ENCODE measurements at places on chromosomes 6 and 20.

DNA sequence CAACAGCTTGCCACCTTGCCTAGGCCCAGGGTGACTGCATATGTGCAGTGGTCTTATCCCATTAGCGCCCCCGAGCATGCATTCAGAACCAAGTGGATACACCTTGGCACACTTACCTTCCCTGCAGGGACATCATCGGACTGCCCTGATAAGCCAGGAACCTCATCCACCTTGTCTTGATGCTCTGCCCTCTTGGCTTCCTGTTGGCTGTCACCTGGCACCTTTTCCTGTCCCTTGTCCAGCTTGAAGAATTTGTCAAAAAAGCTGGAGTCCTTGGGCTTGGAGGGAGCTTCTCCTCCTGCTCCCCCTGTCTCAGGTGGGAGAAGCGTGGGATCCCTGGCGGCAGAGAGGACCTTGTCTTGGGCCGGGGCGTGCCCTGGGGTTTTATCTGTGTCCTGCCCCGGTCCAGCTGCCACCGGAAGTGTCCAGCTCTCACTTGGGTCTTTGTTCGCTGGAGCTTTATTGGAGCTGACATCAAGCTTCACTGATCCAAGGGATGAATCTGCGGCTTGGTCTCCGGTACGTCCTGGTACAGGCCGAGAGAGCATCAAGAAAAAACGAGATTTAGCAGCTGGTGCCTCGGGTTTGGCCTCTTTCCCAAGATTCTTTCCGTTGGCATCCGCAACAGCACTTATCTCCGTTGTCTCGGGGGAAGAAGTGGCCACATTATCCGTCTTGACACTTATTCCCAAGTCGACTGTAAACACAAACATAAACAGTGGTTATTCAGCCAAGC lies 42.0 kb downstream of the BCAS1 start:
- DNase-seq = no peak

- DNase-seq = no peak
These were observed 48.1 kb downstream of the ZBTB9 start for GRCh38 chr6:33502486-33502885.

- DNase-seq = peak; percentile 79
These were observed 56.2 kb upstream of the NHSL1 start for GRCh38 chr6:138555421-138555988.

GRCh38 chr20:19713822-19714578 lies 44.1 kb upstream of the RIN2 start:
- no peak for DNase-seq

DNA sequence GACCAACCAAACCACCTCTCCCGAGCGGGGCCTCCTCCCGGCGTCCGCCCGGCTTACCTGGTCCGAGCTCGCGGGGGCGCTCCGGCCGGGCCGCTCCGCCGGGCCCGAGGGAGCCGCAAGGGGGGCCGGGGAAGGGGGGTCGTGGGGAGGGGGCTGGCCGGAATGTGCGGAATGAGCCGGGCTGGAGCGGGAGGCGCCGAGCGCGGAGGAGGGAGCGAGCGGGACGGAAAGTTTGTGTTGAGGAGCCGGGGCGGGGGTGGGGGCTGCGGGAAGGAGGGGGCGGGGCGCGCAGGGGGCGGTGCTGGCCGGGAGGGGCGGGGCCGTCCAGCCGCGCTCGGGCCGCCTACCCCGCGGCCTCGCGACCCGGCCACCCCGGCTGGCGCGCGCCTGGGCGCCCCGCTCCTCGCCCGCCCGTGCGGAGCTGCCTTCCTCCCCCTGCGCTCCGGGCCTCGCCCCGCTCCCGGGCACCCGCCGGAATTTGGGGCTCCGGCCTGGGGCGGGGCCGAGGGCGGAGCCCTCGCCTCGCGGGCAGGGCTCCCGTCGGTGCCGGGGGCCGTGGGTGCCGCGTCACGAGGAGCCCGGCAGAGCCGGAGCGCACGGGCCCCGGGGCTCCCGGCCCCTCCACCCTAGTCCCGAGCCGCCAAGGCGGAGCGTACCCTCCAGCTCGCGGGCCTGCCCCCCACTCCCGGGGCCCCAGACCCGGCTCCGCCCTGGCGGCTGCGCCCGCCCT lies at the start of gene TEAD3:
Gene TEAD3 (minus strand): TSS at position 239 of the 730 bp plus-strand sequence.
- no peak for DNase-seq

- peak; percentile 48 for DNase-seq
These were observed 95.2 kb downstream of the PDE7B start for GRCh38 chr6:135946674-135947073.

- no peak for DNase-seq
These were observed 39.8 kb downstream of the UQCC2 start for GRCh38 chr6:33671744-33672072.

GRCh38 chr6:37512400-37513011 lies 12.8 kb upstream of the CCDC167 start:
- no peak for DNase-seq

GRCh38 chr6:139498715-139499114 lies 124.3 kb upstream of the CITED2 start:
- DNase-seq = no peak

- peak; percentile 58 for DNase-seq
These were observed 22.5 kb downstream of the MOCS3 start for GRCh38 chr20:50980851-50981713.

- DNase-seq = no peak
These were observed 515.2 kb upstream of the ARID1B start for GRCh38 chr6:156262014-156262413.

Measured in endothelial cell of umbilical vein (primary cell).